ENCODE measurements at places on chromosomes 13 and 19.

GRCh38 chr13:39148513-39148961 lies 110.3 kb downstream of the NHLRC3 start:
- DNase-seq, result no peak

DNA sequence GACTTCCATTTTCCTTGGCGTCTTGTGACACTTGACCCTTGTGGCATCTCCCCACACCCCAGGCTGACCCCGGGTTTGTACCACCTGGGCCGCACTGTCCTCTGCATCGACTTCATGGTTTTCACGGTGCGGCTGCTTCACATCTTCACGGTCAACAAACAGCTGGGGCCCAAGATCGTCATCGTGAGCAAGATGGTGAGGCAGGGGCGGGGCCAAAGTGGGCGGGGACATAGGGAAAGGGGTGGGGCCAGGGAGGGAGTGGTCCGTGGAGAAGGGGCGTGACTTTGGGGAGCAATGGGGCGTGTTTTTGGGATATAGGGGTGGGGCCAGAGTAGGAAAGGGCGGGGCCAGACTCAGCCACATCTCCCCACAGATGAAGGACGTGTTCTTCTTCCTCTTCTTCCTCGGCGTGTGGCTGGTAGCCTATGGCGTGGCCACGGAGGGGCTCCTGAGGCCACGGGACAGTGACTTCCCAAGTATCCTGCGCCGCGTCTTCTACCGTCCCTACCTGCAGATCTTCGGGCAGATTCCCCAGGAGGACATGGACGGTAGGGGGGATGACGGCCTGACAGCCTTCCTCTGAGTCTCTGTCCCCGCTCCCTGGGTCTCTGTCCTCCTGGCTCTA lies 42.8 kb downstream of the TRPM4 start:
- no peak for DNase-seq

- no peak for DNase-seq
Measured at GRCh38 chr19:45273521-45273855, 22.4 kb downstream of the MARK4 start.

- DNase-seq, result no peak
Measured at GRCh38 chr19:40588926-40589569, 12.1 kb upstream of the LTBP4 start.

Measured in GM20000 (cell line).